ENCODE measurements at places on chromosomes 11 and 22.

GRCh38 chr11:64298966-64299846 lies 952 bp upstream of the CATSPERZ start:
- no peak for DNase-seq

DNA sequence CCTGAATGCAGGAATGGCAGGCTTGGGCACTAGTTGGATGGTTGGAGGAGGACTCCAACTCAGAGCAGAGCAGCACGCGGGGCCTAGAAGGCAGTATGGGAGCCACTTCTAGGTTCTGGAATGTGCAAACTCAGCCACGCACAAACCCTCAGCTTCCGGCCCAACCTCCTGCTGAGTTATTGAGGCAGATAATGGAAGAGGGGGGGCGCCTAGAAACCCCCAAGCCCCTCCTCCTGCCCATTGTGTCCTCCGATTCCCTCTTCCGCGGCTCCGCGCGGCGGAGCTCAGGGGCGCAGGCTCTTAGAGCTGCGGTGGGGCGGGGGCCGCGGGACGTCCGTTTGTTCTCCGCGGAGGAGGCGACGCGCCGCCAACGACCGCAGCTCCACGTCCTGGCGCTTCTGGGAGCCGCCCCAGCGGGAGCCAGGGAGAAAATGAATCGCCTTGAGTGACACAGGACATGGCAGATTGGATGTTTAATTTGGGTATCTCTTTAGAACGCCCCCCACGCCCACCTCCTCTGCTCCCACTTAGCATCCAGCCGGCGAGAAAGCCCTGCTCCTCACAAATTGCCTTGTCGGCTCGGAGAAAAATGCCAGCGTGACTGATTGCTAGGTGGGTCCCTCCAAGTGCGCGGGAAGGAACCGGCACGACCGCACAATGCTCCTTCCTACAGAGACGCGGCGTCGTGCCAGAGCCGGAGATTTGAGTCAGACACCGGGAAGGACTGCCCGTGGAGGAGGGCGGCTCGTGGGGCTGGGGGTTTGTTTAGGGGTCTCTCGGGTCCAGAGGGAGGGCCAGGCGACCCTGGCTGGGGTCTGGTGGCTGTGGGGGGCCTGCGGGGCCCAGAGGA lies 144.6 kb downstream of the NECTIN1 start:
- DNase-seq: no peak

- DNase-seq: no peak
Observed at GRCh38 chr11:25910086-25910485, 421.8 kb upstream of the ANO3 start.

DNA sequence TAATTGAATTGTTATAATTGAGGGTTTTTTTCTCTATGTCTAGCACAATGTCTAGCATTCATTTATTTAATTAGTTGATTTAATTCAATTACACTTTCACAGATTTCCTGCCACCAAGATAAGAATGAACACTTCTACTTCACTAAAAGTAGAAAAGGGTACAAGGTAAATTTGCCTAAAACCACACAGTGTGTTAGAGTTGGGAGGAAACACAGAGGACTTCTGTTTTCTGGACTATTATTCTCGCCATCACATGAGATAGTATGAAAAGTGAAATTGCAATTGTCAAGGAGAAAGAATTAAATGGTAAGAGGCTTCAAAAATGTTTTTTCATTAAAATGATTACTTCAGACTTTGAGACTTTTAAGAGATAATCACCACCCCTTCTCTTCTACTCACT lies 109.5 kb downstream of the ETS1 start:
- no peak for DNase-seq

GRCh38 chr11:65849771-65850216 lies 8.2 kb downstream of the CFL1 start:
- DNase-seq: no peak

DNA sequence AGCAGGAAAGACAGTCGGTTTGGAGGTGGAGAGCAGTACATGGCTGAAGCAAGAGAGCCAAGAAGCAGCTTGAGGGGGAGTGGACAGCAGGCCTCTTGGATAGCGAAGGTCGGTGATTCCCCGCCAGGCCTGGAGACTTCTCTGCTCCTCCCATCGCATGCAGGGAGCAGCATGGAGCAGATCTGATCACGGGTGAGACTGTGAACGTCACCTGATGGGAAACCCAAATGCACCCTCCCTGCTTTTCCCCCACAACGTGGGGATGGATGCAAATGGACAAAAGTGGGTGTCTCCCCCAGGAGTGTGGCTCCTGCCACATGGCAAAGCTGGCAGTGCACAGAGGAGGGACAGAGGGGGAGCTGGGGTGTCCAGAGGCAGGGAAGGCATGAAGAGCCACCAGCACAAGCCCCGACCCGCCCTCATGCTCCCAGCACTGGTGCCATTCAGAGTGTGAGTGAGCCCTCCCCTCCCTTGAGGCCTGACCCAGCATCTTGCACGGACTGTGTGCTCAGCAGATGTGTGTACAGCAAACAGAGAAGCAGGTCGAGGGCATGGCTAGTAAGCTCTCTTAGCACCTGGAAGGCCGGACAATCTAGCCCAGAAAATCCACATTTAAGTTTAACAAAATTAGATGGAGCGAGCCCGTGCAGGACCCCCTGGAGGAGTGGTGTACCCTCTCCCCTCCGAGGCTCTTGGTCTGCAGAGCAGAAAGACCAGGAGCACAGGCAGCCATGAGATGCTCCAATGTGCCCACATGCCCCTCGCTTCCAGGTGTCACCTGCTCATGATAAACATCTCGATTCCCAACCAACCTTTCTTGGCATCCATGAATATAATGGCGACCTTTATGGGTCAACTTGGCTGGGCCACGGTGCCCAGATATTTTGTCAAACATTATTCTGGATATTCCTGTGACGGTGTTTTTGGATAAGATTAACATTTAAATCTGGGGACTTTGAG lies 661.7 kb downstream of the TBC1D22A start:
- no peak for DNase-seq

DNA sequence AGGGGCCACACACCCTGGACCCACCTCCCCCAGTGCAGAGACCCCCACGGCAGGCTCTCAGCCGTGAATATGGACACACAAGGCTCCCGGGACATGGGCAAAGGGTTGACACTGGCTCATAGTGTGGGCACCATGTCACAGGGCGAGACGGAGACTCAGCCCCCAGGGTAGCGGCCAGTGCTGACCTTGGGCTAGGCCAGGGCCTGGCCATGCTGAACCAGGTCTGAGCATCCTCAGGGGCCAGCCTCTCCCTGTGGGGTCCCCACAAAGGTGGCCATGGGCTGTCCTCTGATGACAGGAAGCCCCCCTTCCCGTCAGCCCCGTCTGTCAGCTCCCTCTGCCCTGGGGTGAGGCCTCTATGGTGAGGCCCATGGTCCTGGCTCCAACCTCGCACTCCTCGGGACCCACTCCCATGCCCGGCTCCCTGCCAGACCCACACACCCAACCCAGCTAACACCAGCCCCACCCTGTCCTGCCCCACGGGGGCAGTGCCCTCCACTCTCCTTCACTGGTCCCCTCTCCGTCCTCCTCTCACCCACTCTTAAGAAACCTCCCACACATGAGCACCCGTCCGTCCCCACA lies 19.0 kb upstream of the PRODH start:
- no peak for DNase-seq

DNA sequence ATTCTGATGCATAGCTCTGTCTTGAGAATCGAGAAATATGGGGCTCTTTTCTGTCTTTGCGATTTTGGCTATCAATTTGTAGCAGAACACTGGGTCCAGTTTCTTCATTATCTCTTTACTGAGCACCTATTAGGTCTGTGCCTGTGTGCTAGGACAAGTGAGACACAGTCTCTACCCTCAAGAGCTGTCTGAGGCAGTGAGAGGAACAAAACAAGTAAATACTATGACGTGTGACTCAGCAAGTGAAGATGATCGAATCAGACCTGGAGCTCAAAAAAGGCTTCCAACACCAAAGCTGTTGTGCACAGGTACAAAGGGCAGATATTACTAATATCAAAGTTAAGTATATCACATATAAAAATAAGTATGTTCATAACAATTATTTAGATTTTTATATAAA lies 52.4 kb downstream of the LGR4 start:
- no peak for DNase-seq

DNA sequence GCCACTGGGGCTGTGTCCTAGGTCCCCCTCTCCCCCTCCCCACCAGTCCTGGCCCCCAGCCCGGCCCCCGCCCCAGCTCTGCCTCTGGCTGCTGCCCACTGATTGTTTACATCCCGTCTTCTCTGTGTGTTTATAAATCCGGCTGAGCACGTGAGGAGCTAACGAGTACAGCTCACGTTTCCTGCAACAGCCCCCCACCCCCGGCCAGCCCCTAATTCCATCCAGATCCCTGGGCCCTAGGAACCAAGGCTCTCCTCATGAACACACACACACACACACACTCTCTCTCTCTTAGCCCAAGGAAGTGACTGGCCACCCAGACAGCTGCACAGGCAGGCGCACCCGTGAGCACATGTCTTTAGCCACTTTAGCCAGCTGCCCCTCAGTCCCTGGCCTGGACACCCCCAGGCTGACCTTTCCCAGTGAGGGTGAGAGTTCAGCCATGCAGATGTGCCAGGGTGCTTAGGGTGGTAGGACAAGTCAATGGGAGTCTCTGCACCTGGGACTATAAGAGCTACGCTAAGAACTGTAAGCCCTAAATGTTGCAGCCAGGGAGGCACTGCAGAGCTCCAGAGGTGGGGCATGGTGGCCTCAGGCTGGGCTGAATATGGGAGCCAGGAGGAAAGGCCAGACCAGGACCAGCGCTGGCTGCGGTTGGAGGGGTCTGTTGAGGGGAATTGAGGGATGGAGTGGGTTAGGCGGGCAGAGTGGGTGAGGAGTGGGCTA lies 2.9 kb downstream of the CLCF1 start:
- no peak for DNase-seq

DNA sequence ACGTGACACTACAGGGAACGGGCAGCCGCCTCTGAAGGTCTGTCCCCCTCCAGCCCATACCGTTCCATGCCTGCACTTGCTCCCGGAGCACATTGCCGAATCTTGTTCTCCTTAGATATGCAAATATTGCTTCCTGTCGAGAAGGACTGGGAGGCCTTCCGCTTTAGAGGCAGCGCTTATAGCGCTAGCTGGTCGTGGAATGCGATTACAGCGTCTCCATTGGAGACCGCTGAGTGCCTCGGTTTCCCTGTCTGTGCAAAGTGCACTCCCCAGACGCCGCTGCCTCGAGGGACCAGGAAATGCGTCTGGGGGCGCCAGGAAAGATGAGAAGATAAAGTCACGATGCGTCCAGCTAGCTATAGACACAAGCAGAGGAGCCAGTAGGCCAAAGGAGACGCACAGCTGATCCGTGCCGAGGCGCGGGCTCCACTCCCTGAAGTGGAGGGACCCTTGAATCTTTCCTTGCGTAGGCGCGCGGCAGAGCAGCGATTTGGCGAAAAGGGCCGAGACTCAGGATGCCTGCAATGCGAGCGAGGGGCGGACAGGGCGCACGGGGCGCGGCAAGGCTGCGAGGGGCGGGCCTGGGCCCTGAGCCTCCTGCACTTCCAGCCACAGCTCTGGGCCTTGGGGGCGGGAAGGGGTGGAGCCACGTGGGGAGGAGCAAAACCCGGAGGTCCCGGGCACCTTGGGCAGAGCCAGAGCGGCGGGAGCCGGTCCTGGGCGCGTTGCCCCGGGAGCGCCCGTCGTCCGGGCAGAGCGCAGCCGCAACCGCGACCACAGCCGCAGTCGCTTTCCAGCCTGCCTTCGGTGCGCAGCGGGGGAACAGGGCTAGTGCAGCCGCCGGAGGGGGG lies at the start of gene RASSF10:
Gene RASSF10 (plus strand): TSS at position 692 of the 851 bp plus-strand sequence. CDS start 261 bp downstream, outside the sequence.
- no peak for DNase-seq

GRCh38 chr22:44344407-44344806 lies 31.7 kb upstream of the SHISAL1 start:
- no peak for DNase-seq

- no peak for DNase-seq
Observed at GRCh38 chr11:86636275-86636674, 36.1 kb downstream of the ME3 start.

DNA sequence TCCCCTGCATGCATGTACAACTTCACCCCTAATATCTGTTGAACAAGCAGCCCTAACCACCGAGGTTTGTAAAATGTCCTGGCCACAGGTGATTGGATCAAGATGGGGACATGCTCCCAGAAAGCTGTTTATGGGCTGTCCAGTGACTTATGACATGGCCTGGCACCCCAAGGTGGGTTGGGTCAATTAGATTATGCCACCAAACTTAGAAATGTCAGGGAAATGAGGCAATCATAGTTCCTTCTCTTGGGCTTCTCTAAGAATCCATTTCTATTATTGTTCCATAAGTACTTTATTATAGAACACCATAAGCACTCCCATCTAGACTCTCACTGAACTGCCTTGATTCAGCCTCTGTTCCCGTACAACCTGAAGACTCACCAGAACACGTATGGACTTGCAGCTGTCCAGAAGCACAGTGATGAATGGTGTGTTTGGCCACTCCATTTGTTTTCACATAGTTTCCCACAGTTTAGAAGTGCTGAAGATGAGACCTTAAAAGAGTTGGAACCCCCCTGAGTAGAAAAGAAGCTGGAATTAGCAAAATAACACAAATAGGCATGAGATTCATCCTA lies 45.5 kb upstream of the OLFML1 start:
- no peak for DNase-seq

- no peak for DNase-seq
Observed at GRCh38 chr22:43792905-43793304, 19.2 kb downstream of the EFCAB6 start.

- no peak for DNase-seq
Observed at GRCh38 chr22:24938741-24939341, 7.7 kb downstream of the LHFPL7 start.

- DNase-seq: no peak
Observed at GRCh38 chr11:44749189-44749588, 22.4 kb downstream of the TSPAN18 start.

- no peak for DNase-seq
Observed at GRCh38 chr11:72705442-72706365, 31.5 kb upstream of the PDE2A start.

DNA sequence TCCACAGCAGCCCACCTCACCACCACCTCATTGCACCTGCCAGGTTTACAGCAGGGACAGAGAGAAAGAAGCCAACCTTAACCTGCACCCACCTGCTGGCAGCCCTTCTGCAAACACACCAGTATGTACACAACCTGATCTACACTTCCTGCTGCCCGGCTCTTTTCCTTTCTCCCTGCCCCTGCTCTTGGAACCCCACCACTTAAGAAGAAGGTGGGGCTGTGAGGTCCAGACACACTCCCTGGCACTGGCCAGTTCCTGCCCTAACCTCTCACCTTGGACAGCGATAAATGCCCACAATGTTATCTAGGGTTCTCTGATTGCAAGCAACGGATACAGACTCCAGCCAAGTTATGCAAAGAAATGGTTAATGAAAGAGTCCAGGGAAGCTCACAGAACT lies 10.8 kb upstream of the SLC35C1 start:
- no peak for DNase-seq

GRCh38 chr11:99015634-99016454 lies 4.9 kb upstream of the CNTN5 start:
- DNase-seq: no peak

Data from stimulated activated CD8-positive, alpha-beta memory T cell treated with anti-CD3 and anti-CD28 coated beads, Interleukin-15, amount 100 ng/mL, for 48 hours (primary cell).